ENCODE measurements at places on chromosomes 5 and 9.

DNA sequence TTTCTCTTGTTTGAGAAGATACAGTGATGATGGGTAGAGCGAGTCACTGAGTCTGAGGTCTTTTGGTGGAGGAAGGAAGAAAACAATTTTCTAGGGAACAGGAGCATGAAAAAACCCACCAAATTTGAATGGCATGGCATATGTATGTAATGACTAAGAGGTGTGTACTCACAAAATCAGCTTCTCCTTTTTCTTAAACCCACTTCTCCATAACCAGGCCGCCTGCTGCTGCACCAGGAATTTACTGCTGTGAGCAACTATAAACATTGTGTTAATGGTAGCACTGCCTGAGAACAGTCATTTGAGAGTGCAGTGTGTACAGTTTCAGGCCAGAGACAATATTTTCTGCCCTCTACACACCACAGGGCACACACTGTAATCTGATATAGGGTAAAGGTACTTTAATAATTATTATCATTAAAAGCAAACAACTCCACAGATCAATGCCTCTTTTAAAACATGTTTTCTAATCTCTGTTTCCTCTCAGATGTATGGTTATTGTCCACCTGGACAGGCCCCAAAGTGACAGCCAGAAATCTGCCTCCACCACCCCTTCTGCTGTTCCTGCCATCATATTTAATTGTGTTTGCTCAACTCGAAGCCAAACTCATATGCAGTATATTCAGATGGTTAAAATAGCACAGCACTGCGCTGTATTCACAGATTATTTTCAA lies 241.6 kb downstream of the KIAA0825 start:
- peak; percentile 99 for DNase-seq

DNA sequence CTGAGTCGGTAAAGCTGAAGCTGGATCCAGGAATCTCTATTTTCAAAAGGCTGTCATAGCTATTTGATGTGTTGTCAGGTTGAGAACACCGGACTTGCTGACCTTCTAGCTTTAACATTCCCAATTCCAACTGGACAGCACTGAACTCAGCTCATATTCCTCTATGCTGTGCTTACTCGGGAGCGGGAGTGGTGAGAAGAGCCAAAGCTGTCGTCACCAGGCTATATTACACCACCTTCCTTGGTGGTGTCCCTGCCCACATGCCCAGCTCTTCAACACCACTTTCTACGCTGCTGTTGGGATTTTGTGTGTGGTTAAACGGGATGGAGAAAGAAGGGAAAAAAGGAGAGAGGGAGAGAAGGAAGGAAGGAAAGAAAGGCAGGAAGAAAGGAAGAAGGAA lies 653.6 kb downstream of the RAB3C start:
- DNase-seq: no peak

DNA sequence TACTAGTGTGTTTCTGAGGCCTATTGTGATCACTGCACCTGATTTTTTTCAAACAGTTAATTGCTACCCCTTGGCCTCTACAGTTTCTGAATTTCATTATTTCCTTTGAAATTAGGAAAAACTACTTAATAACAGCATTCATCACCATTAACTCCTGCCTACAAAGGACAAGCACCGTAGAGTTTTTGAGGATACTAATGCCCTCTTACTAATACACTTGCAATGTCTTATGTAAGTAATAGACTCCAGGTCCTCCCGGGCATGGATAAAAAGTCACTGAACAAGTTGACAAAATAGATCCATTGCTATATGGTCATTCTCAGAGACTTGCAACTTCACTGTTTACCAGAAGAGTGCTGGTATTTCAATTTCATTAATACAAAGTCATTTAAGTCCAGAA lies 1172.5 kb downstream of the CDH12 start:
- no peak for DNase-seq

DNA sequence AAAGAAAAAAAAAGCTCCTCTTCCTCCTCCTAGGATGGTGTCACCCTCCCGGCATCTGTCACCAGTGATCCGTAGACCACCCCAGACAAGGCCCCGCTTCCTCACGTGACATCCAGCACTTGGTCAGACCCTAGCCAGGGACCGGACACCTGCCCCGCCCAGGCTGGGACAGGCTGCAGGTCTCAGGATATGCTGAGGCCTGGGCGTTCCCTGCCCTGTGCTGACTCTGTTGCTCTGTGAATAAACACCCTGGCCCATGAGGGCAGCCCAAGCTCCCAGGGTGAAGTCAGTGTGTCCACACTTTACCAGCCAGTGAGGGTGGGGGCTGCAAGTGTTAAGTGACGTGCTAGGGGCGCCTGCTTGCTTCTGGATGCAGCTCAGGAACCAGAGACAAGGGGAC lies 5.6 kb downstream of the EDF1 start:
- DNase-seq: no peak

- DNase-seq: no peak
Measured at GRCh38 chr9:21015129-21015815, 16.2 kb downstream of the HACD4 start.

- DNase-seq: no peak
Measured at GRCh38 chr9:107932601-107933000, 443.0 kb upstream of the KLF4 start.

DNA sequence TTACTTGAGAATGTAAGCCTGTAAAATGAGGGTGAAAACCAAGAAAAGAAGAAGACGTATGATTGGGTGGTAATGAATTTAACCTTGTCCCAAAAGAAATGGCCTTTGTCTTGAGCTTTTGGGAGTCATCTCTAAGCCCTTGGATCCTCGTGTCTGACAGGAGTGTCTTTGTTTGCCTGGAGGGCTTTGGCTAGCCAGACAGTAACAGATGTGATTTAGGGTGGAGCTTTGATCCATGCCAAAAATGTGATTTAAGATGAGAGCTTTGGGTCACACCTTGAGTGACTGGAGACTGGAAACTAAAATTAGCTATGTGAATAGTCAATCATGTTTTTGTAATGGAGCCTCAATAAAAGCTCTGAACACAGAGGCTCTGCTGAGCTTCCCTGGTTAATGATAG lies 25.9 kb upstream of the ZFAND5 start:
- DNase-seq: peak; percentile 78

DNA sequence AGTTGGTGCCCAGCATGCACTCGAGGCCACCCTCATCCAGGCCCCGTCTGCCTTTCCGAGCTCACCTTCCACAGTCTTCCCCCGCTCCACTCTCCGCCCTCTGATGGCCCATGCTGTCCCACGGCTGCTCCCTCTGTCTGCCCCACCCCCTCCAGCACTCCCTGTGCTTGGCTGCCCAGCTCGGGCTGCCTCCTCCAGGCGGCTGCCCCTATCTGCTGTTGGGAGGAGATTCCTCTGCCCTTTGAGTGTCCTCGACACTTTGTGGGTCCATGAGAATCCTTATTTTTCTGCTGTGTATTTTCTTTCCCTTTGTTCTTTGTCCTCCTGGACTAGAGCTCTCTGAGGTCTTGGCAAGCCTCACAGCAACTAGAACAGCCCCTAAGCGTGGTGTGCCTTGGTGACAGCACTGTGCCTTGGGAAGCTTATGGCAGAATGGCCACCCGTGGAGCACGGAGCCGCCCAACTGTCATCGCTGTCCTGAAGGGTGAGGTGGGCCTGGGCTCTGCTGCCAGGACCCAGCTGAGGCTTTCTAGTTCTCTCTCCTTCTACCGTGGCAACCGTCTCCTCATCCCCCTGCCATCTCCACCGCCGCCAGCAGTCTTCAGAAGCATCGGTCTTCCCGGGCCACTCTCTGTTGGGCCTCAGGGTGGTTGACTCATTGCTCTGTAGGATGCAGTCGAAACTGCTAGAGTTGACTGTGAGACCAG lies 5.2 kb downstream of the NTMT1 start:
- no peak for DNase-seq

DNA sequence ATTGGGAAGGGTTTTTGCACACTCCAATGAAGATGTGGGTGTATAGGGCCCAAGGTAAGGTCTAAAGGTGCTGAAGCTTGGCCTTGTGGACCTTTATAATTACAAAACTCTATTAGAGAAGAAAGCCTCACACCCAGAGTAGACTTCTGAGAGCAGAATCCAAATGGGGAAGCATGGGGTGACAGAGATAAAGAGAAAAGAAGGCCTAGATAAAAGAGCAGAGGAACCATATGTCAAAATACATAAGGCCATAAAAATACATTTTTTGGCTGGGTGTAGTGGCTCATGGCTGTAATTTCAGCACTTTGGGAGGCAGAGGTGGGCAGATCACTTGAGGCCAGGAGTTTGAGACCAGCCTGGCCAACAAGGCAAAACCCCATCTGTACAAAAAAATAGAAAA lies 27.4 kb upstream of the TCERG1 start:
- no peak for DNase-seq

- DNase-seq: peak; percentile 73
Measured at GRCh38 chr5:175464074-175464941, 14.1 kb upstream of the SFXN1 start.

GRCh38 chr5:180977852-180978251 lies 10.8 kb upstream of the BTNL3 start:
- no peak for DNase-seq

DNA sequence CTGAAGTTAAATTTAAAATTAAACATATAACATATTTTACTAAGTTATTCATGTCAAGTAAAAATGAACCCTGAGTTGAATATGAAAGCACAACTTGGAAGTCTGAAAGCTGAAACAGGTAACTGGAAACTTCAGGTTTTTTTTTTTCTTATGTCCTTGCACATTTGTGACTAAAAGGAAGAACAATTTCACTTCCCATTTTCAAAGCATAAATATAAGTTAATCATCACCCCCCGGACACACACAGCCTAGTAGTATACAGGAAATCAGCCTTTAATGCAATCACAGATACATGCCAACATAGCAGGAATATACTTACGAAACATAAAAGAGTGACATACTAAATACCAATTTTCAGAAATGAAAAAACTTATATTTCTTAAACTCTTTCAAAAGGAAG lies 225.9 kb downstream of the RFX3 start:
- no peak for DNase-seq

DNA sequence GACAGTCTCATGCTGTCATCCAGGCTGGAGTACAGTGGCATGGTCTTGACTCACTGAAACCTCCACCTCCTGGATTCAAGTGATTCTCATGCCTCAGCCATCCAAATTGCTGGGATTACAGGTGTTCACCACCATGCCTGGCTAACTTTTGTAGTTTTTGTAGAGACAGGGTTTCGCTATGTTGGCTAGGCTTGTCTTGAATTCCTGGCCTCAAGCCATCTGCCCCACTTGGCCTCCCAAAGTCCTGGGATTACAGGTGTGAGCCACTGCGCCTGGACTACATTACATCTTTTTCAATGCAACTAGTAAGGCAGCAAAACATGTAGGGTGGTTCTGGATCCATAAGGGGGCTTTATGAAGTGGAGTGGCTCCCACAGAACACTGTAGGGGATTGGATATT lies 29.6 kb upstream of the RASGEF1C start:
- DNase-seq: no peak

- no peak for DNase-seq
Measured at GRCh38 chr5:75885321-75885720, 168.1 kb upstream of the POC5 start.

GRCh38 chr9:137243626-137244485 lies 2.8 kb downstream of the TUBB4B start:
- DNase-seq: peak; percentile 85

DNA sequence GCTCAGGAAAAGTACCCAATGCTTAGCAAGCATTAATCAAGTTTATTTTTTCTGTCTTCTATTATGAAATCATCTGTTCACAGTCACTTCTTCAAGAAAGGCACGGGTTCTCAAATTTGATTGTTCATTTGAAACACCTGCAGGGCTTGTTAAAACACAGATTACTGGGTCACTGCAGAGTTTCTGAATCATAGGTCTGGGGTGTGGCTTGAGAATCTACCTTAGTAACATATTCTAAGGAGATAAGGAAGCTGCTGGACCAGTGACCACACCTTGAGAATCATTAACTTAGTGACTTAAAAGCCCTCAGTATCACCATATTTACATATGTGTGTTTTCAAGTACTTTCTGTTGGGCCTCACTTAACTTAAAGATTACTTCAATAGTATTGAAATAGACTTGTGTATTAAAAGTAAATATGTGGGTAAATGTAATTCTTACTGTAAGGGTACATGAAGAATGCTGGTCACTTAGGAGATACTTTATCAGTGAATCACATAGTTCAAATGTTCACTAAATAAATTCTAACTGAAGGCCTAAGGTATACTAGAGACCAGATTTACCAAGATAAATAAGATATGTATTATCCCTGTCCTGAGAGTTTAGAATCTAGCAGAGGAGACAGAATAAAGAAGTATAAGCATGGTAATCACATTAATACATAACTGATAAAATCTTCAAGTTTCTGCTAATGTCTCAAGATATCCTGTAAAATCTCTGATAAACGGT lies 1342.1 kb upstream of the C9orf72 start:
- peak; percentile 20 for DNase-seq

- no peak for DNase-seq
Measured at GRCh38 chr5:12901696-12902095, 997.5 kb upstream of the CTNND2 start.

- DNase-seq: no peak
Measured at GRCh38 chr9:120860083-120860482, 16.9 kb downstream of the PHF19 start.

- peak; percentile 99 for DNase-seq
Measured at GRCh38 chr5:22835686-22836085, 17.5 kb downstream of the CDH12 start.

DNA sequence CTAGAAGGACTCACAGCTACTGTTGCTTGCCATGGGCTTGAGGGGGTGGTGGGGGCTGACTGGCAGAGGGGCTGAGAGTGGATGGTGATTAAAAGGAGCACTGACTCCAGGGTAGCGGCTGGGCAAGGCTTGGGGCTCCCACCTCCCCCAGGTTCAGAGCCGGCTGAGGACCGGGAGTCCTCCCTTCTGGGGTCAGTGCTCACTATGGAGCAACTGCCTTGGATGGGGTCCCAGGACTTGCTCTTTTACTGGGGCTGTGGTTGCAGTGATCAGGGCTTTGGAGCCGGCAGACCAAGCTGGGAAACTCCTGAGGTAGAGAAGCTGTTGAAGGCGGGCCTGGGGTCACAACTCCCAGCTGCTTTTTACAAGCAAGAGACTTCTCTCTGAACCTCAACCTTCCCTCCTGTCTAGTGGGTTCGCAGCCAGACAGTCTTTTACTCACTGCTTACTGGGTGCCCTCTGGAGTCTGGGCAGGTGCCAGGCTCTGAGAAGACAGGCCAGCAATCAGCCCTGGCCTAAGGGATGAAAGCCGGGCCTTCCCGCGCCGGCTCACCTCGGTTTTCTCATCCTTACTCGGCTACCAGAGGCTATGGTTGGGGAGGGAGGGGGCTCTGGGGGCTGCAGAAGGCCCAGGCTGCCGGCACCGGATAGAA lies 795 bp upstream of the ASS1 start:
- DNase-seq: peak; percentile 61

- DNase-seq: no peak
Measured at GRCh38 chr5:146025114-146025680, 80.2 kb downstream of the PLAC8L1 start.

- no peak for DNase-seq
Measured at GRCh38 chr5:137370096-137371071, 128.7 kb downstream of the SPOCK1 start.

DNA sequence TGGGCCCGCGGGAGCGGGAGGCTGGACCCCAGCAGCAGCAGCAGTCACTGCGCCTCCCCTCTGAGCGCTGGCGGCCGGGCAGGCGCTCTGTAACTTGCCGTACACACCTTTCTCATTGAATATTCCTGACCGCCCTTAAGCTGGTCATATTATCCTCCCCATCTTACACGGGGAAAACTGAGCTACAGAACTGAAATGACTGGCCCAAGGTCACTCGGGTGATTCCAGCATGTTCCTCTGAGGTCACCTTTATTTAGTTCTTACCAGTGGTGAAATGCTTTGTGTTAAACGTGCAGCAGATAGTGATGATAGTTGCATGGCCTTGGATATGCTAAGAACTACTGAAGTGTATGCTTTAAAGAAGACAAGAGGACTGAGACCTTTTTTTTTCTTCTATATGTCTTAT lies 607 bp downstream of the UQCRQ start:
- DNase-seq: no peak
